ENCODE measurements at places on chromosomes 16 and 17. TPM values are rescaled to one million over a fixed set of nuclear protein-coding genes. Genes with fewer than 3 reads are reported as not detected.

The TBX21 gene
- 0.20 TPM for total RNA-seq

The ZNF385C gene
- 1.1 TPM for total RNA-seq

The RPL26 gene
- total RNA-seq: 2,603 TPM

The HOXB7 gene
- 33.6 TPM for total RNA-seq

The LGALS9B gene
- 0.20 TPM for total RNA-seq

The KRTAP4-16 gene
- not detected for total RNA-seq

DNA sequence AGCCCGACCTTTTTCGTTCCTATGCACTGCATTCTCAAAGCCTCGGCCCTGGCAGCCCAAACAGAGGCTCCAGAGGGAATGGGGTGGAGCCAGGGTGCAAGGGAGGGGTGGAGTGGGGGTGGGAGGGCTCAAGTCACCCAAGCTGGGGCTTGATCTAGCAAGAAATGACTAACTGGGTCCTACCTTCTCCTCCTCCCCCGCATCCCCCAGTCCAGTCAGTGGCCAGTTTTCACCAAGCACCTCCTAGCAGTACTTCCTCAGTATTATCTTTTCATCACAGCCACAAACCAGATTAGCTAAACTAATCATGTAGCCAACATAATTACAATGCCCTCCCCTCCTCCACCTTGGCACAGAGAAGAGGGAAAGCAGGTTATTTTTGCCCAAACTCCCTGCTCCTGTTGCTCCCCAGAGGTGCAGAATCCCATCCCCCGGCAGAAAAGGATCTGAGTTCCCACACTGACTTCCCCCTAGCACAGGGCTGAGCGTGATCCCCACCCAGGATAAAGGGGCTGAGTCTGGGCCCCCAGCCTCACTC lies 2.2 kb downstream of the JUP start:
- peak overlapping the region; percentile 95 for H3K27ac ChIP-seq
- DNase-seq: peak; percentile 69

- no peak overlapping the region for H3K27ac ChIP-seq
- DNase-seq: no peak
- H3K4me3 ChIP-seq: no peak overlapping the region
- H3K27me3 ChIP-seq: 0 out of 2 replicates have a peak, but pooled peaks cover 13% of the 10 kb centered on the region
- H3K4me1 ChIP-seq: no peaks in the 10 kb centered on the region
- H3K36me3 ChIP-seq: no peaks in the 10 kb centered on the region
Measured at GRCh38 chr16:49366669-49367068, 6.9 kb upstream of the C16orf78 start.

GRCh38 chr16:10637337-10638037 lies 57.1 kb upstream of the EMP2 start:
- no peak for DNase-seq
- H3K4me1 ChIP-seq: no peaks in the 10 kb centered on the region
- no peaks in the 10 kb centered on the region for H3K27me3 ChIP-seq
- H3K4me3 ChIP-seq: no peak overlapping the region
- H3K36me3 ChIP-seq: no peaks in the 10 kb centered on the region
- H3K27ac ChIP-seq: no peak overlapping the region

DNA sequence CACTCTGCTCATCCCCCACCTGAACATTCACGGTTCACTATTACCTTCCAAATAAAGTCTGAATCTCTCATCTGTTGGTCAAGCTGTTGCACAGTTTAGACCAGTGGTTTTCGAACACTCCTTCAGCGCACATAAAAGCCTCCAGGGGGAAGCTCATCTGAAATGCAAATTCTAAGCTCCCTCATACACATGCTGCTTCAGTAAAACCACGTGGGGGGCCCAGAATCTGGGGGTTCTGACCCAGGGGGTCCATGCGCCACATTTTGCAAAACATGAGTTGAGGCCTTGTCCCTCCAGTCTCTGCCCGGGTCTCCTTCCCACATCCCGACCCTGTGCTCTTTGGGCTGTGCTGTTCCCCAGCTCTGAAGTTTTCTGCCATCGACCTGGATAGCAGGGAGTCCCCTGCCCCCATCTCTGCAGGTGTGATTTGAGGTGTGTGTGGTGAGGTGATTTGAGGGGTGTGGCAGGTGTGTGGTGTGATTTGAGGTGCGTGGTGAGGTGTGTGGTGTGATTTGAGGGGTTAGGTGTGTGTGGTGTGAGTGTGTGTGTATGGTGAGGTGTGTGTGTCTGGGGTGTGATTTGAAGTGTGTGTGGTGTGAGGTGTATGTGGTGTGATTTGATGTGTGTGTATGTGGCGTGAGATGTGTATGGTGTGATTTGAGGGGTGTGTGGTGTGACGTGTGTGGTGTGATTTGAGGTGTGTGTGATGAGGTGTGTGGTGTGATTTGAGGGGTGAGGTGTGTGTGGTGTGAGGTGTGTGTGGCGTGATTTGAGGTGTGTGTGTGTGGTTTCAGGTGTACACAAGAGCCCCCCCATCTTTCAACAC lies 4.8 kb upstream of the RAB37 start:
- no peak overlapping the region for H3K27ac ChIP-seq
- no peaks in the 10 kb centered on the region for H3K27me3 ChIP-seq
- no peak overlapping the region for H3K4me3 ChIP-seq
- DNase-seq: no peak
- peaks cover 8% of the 10 kb centered on the region for H3K4me1 ChIP-seq
- H3K36me3 ChIP-seq: no peaks in the 10 kb centered on the region

GRCh38 chr17:21085707-21086106 lies 41.1 kb upstream of the DHRS7B start:
- no peaks in the 10 kb centered on the region for H3K27me3 ChIP-seq
- H3K4me3 ChIP-seq: no peak overlapping the region
- H3K27ac ChIP-seq: no peak overlapping the region
- H3K4me1 ChIP-seq: peaks cover 10% of the 10 kb centered on the region
- DNase-seq: no peak

GRCh38 chr16:9119795-9120194 lies 28.4 kb downstream of the HAPSTR1 start:
- peaks cover 29% of the 10 kb centered on the region for H3K36me3 ChIP-seq
- H3K4me3 ChIP-seq: no peak overlapping the region
- H3K27me3 ChIP-seq: no peaks in the 10 kb centered on the region
- peaks cover 24% of the 10 kb centered on the region for H3K4me1 ChIP-seq
- H3K27ac ChIP-seq: no peak overlapping the region

DNA sequence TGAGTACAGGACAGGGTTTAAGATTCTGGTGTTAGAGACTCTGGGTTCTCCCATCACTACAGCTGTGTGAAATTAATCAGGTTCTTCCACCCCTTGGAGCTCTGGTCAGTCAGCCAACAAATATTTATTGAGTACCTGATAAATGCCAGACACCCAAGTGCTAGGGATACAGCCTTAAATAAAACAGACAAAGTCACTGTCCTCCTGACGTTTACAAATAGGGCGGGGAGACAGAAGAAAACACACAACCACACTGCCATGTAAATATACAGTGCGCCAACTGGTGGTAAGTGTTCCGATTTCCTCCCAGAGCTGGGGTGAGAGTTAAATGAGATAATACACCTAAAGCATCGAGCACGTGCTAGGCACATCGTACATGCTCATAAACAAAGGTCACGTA lies 121.0 kb downstream of the COPRS start:
- no peak overlapping the region for H3K27ac ChIP-seq
- H3K4me3 ChIP-seq: no peak overlapping the region
- H3K27me3 ChIP-seq: no peaks in the 10 kb centered on the region

DNA sequence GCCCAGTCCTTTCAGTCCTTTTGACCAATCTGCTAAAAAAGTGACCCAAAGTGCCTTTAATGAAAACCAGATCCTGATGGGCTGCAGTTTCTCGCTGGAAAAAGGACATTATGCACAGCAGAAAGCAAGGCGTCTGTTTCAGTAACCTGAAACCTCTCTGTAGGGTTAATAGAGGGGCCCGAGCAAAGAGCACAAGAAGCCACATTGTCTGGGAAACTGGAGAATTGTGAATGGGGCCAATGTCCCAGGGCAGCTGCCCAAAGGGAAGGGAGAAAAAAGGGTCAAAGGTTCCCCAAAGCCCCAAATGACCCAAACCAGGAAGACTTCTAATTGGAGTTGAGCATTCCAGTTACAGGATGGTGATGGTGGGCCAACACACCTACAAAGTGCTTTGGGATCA lies 3.0 kb downstream of the OTOA start:
- no peak overlapping the region for H3K27ac ChIP-seq
- no peaks in the 10 kb centered on the region for H3K27me3 ChIP-seq
- no peak for DNase-seq
- H3K36me3 ChIP-seq: no peaks in the 10 kb centered on the region
- H3K4me1 ChIP-seq: no peaks in the 10 kb centered on the region
- no peak overlapping the region for H3K4me3 ChIP-seq

DNA sequence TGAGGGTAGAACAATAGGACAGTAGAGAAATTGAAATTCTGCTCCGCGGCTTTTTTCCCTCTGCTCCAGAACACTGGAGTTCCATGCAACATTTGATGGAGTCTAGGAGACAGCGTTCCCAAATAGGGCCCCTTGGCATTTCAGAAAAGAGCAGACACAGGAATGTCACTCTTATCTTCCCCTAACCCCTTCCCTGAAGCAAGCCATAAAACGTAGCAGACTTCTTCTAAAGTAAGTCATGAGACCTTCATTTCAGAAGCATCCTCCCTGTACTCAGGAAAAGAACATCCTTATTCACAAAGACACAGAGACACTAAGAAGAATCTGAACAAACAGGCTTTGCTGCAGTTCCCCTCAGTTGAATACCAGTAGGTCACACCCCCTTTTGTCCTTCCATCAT lies 296.1 kb upstream of the SOX9 start:
- no peak overlapping the region for H3K27ac ChIP-seq
- H3K27me3 ChIP-seq: no peaks in the 10 kb centered on the region
- no peaks in the 10 kb centered on the region for H3K36me3 ChIP-seq
- H3K4me1 ChIP-seq: no peaks in the 10 kb centered on the region

- H3K4me1 ChIP-seq: peaks cover 8% of the 10 kb centered on the region
- DNase-seq: no peak
- H3K36me3 ChIP-seq: no peaks in the 10 kb centered on the region
Measured at GRCh38 chr16:31010585-31011325, at the start of gene STX1B. TSS of gene STX1B (minus strand) at chr16:31010638. CDS start at chr16:31010396, 242 bp downstream.

GRCh38 chr17:27810902-27811557 lies 10.7 kb upstream of the NOS2 start:
- no peak overlapping the region for H3K4me3 ChIP-seq
- no peak for DNase-seq
- no peak overlapping the region for H3K27ac ChIP-seq

DNA sequence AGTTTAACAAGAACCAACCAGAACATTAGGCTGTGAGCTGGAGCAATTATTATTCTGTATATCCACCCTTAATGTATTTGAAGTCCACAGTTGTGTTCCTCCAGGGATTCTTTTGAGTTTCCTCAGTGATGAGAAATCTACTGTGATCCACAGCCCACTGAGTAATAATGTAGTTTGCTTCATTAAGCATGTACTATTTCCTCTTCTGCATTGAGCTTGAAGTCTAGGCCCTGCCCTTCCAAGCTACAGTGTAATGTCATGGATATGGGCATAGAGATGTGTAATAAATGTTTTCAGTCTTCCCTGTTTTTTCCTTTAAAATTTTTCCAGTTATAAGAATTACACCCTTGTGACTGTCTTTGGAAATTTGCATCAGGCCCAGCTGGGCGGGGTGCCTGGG lies 36.4 kb upstream of the SLC12A3 start:
- no peak overlapping the region for H3K4me3 ChIP-seq
- DNase-seq: no peak
- peaks cover 17% of the 10 kb centered on the region for H3K36me3 ChIP-seq
- no peaks in the 10 kb centered on the region for H3K4me1 ChIP-seq

- H3K27ac ChIP-seq: no peak overlapping the region
- H3K4me1 ChIP-seq: peaks cover 6% of the 10 kb centered on the region
- H3K4me3 ChIP-seq: no peak overlapping the region
- H3K36me3 ChIP-seq: no peaks in the 10 kb centered on the region
- H3K27me3 ChIP-seq: no peaks in the 10 kb centered on the region
Measured at GRCh38 chr17:71793518-71793917, 327.3 kb upstream of the SOX9 start.

DNA sequence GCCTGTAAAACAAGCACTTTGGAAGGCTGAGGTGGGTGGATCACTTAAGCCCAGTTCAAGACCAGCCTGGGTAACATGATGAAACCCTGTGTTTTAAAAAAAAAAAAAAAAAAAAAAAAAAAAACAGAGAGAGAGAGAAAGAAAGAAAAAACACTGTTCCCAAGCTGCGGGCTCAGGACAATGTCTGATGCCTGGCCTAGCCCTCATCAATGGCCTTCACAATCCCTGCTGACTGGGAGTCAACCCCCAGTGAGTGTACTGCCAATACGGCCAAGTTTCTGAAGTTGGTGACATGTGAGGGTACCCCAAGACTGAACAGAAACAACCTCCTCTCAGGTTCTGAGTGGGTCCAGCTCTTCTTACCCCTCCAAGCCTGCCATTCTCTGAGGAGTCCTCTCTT lies 116.5 kb downstream of the ZNF778 start:
- H3K36me3 ChIP-seq: no peaks in the 10 kb centered on the region
- H3K4me3 ChIP-seq: no peak overlapping the region
- peak overlapping the region; percentile 4 for H3K27ac ChIP-seq
- no peaks in the 10 kb centered on the region for H3K27me3 ChIP-seq

- H3K4me1 ChIP-seq: no peaks in the 10 kb centered on the region
- DNase-seq: no peak
- no peak overlapping the region for H3K27ac ChIP-seq
Measured at GRCh38 chr17:65039336-65039988, 17.1 kb downstream of the GNA13 start.

DNA sequence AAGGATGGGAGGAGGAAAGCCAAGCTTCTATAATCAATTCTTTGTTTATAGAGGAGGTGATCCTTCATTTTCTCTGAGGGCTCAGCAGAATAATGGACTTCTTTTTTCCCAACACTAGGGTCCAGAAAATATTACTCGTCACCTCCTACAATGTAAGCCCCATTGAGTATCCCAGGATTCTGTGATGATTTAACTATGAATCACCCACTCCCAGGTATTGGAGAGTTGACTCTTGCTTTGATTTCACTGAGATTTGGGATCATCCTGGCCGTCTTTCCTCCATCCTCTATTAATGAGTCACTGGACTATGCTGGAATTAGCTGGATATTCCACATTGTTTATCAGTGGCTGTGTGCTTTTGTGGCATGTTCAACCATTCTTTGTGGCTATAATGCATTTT lies 452.0 kb downstream of the NPIPA7 start:
- H3K36me3 ChIP-seq: no peaks in the 10 kb centered on the region
- H3K27me3 ChIP-seq: 0 out of 2 replicates have a peak, but pooled peaks cover 5% of the 10 kb centered on the region
- no peak for DNase-seq
- no peak overlapping the region for H3K27ac ChIP-seq
- no peaks in the 10 kb centered on the region for H3K4me1 ChIP-seq

DNA sequence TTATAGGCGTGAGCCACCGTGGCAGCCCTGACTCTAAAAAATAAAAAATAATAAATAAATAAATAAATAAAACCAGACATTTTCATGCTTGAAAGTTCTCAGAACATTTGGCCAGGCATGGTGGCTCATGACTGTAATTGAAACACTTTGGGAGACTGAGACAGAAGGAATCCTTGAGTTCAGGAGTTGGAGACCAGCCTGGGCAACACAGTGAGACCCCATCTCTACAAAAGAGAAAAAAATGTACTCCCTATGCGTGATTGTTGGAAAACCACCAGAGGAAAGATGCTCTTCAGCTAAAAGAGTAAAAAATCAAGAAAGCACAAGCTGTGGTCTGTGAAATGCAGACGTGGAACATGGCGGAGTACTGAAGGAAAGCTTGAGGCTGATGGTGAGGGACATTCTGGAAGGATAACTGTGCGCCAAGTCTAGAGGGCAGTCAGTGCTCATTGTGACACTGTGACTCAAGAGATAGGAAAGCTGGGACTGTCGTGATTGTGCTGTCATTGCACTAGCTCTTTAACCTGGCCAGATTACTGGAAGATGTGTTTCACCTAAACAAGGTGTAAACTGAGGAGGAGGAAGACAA lies 4.2 kb upstream of the PRSS27 start:
- DNase-seq: no peak
- no peaks in the 10 kb centered on the region for H3K27me3 ChIP-seq
- H3K36me3 ChIP-seq: no peaks in the 10 kb centered on the region
- H3K27ac ChIP-seq: no peak overlapping the region
- H3K4me3 ChIP-seq: no peak overlapping the region

- H3K27ac ChIP-seq: no peak overlapping the region
- no peak overlapping the region for H3K4me3 ChIP-seq
- H3K4me1 ChIP-seq: no peaks in the 10 kb centered on the region
- no peaks in the 10 kb centered on the region for H3K27me3 ChIP-seq
Measured at GRCh38 chr17:10013365-10014112, 108.5 kb upstream of the RCVRN start.

Measured in HCT116 (cell line).